ENCODE measurements at places on chromosomes 12 and 14. TPM values are rescaled to one million over a fixed set of nuclear protein-coding genes. Genes with fewer than 3 reads are reported as not detected.

DNA sequence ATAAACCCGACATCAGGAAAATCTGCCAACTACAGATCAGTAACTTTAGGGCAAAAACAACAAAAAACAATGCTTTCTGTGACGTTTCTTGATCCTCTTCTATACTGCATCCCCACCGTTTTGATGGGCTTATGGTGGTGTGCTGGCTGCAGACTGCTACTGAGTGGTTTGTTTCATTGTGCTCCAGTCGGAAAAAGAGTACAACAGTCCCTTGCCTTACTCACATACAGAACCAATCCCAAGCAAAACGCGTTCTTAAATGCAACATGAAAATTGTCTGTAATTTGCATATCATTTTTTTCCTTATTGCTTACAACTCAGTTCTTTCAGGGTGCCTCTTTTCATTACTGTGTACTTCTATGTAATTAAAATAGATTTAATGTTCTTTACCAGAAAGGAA lies 2.3 kb downstream of the ETV6 start:
- peak overlapping the region; percentile 99 for H3K27ac ChIP-seq
- H3K36me3 ChIP-seq, result peaks cover 8% of the 10 kb centered on the region
- no peak for DNase-seq
- H3K4me1 ChIP-seq, result peaks cover 57% of the 10 kb centered on the region

DNA sequence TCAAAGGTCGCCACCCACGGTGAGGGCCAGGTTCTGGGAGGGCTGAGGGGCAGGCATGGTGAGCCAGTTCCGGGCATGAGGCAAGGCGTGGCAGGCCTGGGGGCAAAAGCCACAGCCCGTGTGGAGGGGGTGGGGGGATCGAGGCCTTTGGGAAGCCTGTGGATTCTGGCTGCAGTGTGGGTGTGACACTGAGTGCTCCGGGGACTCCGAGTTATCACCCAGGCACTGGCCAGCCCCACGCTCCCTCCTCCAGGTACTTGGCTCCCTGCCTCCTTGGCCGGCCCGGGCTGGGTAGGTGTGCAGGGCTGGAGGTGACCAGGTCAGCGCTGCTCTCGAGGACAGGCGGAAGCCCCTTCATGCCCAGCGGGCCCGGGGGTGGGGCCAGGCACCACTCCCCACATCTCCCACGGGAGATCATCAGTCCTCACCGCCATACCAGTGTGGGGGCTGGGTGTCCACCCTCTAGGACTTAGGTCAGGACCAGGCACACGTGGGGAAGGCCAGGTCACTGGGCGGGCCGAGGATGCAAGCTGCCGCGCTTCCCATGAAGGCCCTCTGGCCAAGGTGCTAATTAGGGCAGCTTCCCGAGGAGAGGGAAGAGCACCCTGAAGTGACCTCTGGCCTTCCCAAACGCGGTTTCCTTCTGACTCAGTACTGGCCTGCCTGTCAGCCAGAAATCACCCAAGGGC lies 34.1 kb upstream of the TDRD9 start:
- H3K4me1 ChIP-seq, result no peaks in the 10 kb centered on the region
- no peaks in the 10 kb centered on the region for H3K36me3 ChIP-seq
- no peaks in the 10 kb centered on the region for H3K27me3 ChIP-seq

DNA sequence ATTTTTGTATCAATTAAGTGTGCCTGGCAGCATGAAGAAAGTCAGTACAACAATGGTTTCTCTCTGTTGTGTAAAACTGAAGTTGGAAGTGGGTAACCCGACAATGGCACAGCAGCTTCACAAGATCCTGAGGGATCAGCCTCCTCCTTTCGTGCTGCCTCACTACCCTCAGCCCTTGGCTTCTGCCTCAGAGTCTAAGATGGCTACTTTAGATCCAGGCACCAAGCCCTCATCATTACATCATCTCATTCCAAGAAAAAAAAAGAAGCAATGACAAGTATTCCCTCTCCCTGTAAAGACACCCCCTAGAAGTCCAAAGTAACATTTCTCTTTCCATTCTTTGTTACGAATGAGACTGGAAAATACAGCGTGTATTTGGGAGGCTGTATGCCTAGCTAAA lies 92.6 kb downstream of the DNAI7 start:
- H3K27me3 ChIP-seq, result no peaks in the 10 kb centered on the region
- DNase-seq, result no peak
- no peak overlapping the region for H3K4me3 ChIP-seq
- no peaks in the 10 kb centered on the region for H3K36me3 ChIP-seq

DNA sequence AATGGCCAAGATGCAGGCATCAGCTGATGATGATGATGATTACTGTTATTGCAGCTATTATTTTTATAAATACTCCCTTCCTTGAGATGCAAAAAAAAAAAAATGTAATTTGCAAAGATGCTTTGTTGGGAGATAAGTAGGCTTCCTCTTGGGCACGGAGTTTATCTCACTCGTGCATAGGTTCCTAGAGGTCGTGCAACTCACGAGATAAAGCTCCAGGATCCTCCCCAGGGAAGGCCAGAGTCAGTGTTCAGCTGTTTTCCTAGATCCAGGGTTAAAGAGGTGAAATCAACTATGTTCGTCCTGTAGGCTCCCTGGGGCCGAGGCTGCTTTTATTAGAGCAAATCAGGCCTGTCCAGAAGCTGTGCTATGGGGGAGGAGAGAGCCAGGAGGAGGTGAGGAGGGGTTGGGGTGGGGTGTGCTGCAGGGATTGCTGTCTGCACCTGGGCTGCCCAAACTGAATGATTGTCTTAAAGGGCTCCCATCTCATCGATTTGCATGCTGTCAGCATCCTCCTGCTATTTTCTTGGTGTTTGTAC lies 270.3 kb downstream of the NRXN3 start:
- no peaks in the 10 kb centered on the region for H3K4me1 ChIP-seq
- no peak for DNase-seq
- no peaks in the 10 kb centered on the region for H3K36me3 ChIP-seq
- no peak overlapping the region for H3K27ac ChIP-seq
- no peak overlapping the region for H3K4me3 ChIP-seq

DNA sequence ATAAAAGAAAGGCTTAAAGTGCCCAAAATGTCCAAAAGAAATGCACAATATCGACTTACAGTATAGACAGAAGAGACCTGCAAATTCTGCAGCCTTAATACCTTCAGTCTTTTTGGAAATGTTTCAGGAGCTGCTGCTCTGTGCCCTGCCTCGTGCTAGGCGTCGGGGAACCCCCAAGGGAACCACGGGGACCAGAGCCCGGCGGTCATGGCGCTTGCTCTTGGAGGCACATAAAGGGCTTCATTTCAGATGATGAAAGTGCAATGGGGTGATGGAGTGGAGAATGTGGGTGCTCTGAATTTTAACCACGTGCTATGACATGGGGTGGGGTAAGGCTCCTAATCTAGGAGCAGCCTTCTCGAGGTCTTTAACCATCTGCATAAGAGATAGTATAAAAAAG lies 14.8 kb upstream of the AACS start:
- peaks cover 6% of the 10 kb centered on the region for H3K4me1 ChIP-seq
- H3K27ac ChIP-seq, result no peak overlapping the region
- peaks cover 2% of the 10 kb centered on the region for H3K27me3 ChIP-seq
- no peak for DNase-seq
- H3K4me3 ChIP-seq, result peak overlapping the region; percentile 51
- no peaks in the 10 kb centered on the region for H3K36me3 ChIP-seq

DNA sequence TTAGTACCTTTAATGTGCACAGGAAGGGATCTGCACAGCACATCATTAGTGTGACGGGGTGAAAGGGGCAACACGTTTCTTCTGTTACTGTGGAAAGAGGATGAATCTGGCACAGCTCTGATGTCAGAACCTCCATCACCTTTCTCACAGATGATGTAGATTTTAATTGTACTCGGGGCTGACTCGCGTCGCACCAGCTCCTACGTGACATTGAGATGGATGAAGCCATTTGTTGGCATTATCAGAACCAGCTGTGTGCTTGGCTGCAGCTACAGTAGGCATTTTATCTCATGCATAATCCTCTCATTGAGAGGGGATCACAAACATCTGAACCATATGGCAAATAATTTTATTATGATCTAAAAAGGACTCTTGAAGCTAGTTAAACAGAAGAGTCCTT lies 173.6 kb downstream of the PDZRN4 start:
- DNase-seq, result no peak
- H3K36me3 ChIP-seq, result no peaks in the 10 kb centered on the region
- no peaks in the 10 kb centered on the region for H3K4me1 ChIP-seq
- H3K27me3 ChIP-seq, result no peaks in the 10 kb centered on the region
- H3K27ac ChIP-seq, result no peak overlapping the region
- H3K4me3 ChIP-seq, result no peak overlapping the region

- H3K27ac ChIP-seq, result no peak overlapping the region
- H3K36me3 ChIP-seq, result peaks cover 2% of the 10 kb centered on the region
- H3K4me1 ChIP-seq, result no peaks in the 10 kb centered on the region
- no peaks in the 10 kb centered on the region for H3K27me3 ChIP-seq
- no peak for DNase-seq
These were observed 344.1 kb upstream of the LMO3 start for GRCh38 chr12:16949871-16950667.

DNA sequence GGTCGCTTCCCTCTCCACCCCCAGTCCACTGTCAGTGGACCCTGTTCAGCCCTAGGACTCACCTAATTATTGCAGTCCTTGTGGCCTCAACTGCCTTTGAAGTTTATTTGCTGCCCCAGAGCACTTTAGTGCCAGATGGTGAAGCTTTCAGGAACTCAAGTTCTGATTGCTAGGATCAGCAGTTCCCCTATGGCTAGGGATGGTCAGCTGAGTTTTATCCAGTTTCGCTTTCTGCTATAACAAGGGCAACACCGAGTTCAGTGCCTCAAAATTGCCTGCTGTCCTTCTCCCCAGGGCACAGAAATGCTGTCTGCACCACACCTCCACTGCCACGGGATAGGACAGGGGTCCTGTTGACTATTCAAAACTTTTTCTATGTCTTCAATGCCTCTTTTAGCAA lies 295.0 kb downstream of the GPHN start:
- no peak for DNase-seq
- no peak overlapping the region for H3K4me3 ChIP-seq
- H3K27ac ChIP-seq, result no peak overlapping the region
- no peaks in the 10 kb centered on the region for H3K27me3 ChIP-seq

GRCh38 chr14:103698380-103699260 lies 16.6 kb downstream of the XRCC3 start:
- no peaks in the 10 kb centered on the region for H3K27me3 ChIP-seq
- H3K36me3 ChIP-seq, result no peaks in the 10 kb centered on the region
- H3K4me3 ChIP-seq, result no peak overlapping the region
- DNase-seq, result peak; percentile 41
- H3K4me1 ChIP-seq, result peaks cover 25% of the 10 kb centered on the region
- no peak overlapping the region for H3K27ac ChIP-seq

DNA sequence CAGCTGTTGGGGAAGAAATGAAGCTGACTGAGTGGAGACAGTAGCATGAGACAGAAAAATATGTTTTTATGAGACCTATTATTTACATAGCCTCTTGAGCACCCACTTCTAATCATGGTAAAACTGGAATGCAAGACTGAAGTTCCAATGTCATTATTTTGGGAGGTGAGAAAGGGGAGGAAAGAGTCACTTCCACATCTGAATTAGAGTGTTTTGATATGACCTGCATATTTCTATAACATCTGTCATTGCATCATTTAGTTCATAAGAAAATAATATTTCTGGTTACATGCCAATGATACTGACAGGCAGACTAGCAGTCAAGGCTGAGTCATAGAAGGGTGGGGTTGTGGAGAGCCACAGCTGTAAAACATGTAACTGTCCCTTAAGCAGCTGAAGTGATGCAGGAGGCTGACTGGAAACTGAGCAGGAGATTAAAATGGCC lies 26.7 kb downstream of the NTN4 start:
- H3K27me3 ChIP-seq, result peaks cover 38% of the 10 kb centered on the region
- H3K4me3 ChIP-seq, result no peak overlapping the region
- no peak for DNase-seq
- no peak overlapping the region for H3K27ac ChIP-seq

- peaks cover 25% of the 10 kb centered on the region for H3K27me3 ChIP-seq
- H3K36me3 ChIP-seq, result no peaks in the 10 kb centered on the region
- no peak overlapping the region for H3K27ac ChIP-seq
- no peak for DNase-seq
These were observed 88.1 kb upstream of the DHRS4 start for GRCh38 chr14:23865502-23865901.

- no peak for DNase-seq
- peaks cover 6% of the 10 kb centered on the region for H3K36me3 ChIP-seq
- no peak overlapping the region for H3K27ac ChIP-seq
These were observed 96.9 kb downstream of the SYNE2 start for GRCh38 chr14:63949696-63950095.

GRCh38 chr12:62191491-62192179 lies 68.6 kb upstream of the USP15 start:
- H3K27me3 ChIP-seq, result peaks cover 44% of the 10 kb centered on the region
- peak overlapping the region; percentile 63 for H3K4me3 ChIP-seq

- peak overlapping the region; percentile 88 for H3K4me3 ChIP-seq
- H3K27ac ChIP-seq, result peak overlapping the region; percentile 41
- no peaks in the 10 kb centered on the region for H3K27me3 ChIP-seq
- peaks cover 22% of the 10 kb centered on the region for H3K4me1 ChIP-seq
- H3K36me3 ChIP-seq, result peaks cover 8% of the 10 kb centered on the region
These were observed 60.5 kb downstream of the DDX51 start for GRCh38 chr12:132083614-132083940.

DNA sequence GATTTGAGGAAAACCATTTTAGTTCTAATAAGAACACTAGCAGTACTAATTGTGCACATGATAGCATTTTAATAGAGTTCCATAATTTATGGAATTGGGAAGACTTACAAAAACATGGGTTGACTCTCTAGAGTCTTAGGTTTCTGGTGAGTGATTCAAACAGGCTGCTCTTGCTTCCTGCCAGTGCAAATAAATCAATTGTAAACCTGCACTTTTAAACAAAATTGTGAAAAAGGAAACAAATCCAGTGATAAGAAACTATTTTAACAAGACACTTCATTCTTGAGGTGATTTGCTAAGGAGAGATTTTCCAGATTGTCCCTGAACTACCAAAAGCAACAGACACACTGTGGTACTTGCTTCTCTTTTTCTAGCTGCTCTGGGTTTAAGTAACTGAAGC lies 112.2 kb downstream of the CACNA1C start:
- no peak for DNase-seq
- H3K4me3 ChIP-seq, result no peak overlapping the region
- H3K36me3 ChIP-seq, result peaks cover 12% of the 10 kb centered on the region

DNA sequence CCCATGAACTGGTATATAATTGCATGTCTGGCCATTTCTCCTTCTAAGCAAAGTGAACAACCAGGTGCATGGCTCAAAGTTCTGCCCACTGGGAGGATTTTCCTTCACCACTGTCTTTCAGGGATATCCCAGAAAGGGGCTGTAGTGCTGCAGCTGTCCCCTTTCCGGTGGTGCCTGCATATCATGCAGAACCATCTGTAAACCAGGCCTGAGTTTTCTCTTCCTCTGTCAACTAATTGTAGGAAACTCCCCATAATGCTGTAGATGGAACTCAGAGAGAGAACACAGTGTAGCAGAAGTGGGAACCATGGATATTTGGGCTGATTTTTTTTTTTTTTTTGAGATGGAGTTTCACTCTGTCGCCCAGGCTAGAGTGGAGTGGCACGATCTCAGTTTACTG lies 45.6 kb upstream of the CRY1 start:
- no peaks in the 10 kb centered on the region for H3K36me3 ChIP-seq
- no peaks in the 10 kb centered on the region for H3K27me3 ChIP-seq
- no peak for DNase-seq
- no peak overlapping the region for H3K27ac ChIP-seq

GRCh38 chr14:61561104-61561503 lies 134.2 kb upstream of the HIF1A start:
- H3K27me3 ChIP-seq, result no peaks in the 10 kb centered on the region
- peak; percentile 13 for DNase-seq
- H3K36me3 ChIP-seq, result peaks cover 8% of the 10 kb centered on the region
- H3K27ac ChIP-seq, result peak overlapping the region; percentile 100
- peaks cover 76% of the 10 kb centered on the region for H3K4me1 ChIP-seq

Gene PLEKHH1
- total RNA-seq, result 1.2 TPM

Gene FERMT2
- 0.62 TPM for total RNA-seq

Gene TAC3
- total RNA-seq, result not detected

Gene MRPS35
- 48.1 TPM for total RNA-seq

Gene SLC6A12
- 0.11 TPM for total RNA-seq

Gene ZCRB1
- 50.6 TPM for total RNA-seq

Gene GLT8D2
- not detected for total RNA-seq
